ENCODE measurements at places on chromosomes 7 and 10.

DNA sequence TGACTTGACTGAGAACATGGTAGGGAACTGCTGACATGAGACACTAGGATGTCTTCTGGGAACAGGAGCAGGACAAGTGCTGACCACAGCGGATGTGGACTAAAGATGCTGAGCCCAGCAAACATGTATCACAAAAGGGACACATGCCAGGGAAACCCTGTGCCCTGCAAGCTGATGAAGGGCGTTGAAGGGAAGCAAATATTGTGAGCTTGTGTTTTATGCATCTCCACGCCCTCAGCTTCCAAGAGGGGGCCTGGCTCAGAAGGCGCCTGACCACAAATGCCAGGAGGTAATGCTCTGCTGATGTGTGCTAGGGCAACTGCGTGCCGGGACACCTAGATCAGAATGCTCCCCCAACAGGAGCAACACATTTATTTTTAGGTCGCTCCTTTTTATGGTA lies 207.3 kb downstream of the CXCL12 start:
- no peak for DNase-seq

DNA sequence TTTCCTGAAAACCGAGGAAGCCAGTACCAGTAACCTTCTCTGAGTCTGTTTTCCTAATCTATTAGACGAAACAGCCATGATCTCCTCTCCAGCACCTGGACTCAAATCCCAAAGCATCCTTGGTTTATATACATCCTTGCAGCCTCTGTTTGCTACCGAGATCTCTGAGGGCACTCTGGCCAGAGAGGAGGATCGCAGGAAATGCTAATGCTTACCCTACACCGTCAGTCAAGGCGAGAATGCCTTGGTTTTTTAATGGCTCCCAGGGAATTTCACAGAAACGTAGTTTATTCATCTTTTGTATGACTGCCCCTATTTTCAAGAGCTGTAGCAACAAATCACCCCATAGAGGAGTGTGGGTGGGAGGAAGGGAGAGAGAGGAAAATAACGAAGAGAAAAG lies 91.5 kb upstream of the CALN1 start:
- DNase-seq, result no peak

DNA sequence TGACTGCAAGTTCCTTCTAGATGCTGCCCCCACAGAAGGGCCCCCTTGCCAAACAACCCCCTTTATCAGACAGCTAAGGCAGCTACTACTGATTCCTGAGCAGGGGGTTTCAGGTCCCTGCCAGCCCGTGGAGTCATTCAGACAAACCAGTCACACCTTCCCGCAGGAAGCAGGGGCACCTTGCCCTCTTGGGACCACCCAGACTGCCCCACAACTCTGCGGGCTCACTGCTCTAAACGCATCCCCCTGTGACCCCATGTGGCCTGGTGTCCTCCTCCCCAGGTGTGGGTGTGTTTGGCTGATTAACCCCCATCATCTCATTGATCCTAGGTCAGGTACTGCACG lies 298.9 kb downstream of the TCERG1L start:
- no peak for DNase-seq

DNA sequence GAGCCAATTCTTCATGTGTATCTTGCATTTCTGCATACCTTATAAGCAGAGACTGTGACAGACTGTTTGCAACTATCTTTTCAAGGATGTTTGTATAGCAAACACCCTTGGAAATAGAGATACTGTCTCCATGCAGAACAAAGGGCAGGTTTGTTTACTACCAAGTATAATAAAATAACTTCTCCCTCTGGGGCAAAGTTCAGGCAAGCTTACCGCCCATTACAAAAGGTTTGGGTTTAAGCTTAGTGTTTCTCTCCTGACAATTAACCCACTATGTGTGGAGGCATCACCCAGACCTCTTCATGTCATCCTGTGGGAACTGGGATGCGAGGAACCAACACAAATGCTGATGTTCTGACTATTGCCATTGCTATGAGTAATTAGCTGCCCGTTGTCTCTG lies 479.1 kb upstream of the ZMIZ1 start:
- no peak for DNase-seq

- no peak for DNase-seq
Observed at GRCh38 chr10:34966040-34966439, 124.1 kb downstream of the CUL2 start.

GRCh38 chr7:130913639-130914553 lies 179.9 kb upstream of the KLF14 start:
- DNase-seq, result no peak

- no peak for DNase-seq
Observed at GRCh38 chr7:157587805-157588560, 251.2 kb downstream of the DNAJB6 start.

DNA sequence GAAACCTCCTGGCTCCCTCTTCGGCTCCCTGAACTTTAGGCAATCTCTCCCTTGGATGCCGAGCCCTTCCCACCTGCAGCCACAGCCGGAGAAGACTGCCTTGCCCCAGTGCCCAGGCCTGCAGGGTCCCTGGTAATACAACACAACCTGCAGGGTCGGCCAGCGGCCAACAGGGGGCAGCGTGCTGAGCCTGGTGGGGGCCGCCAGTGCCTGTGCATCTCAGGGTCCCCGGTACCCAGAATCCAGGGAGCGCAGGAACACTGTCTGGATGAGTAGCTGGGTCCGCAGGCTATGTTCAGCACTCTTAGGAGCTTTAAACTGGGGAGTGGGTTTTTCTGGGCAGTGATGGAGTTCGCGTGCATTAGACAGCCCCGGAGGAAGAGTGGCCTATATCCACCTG lies 17.5 kb upstream of the C10orf71 start:
- no peak for DNase-seq

GRCh38 chr10:128887856-128888255 lies 579.2 kb upstream of the MGMT start:
- DNase-seq, result no peak

DNA sequence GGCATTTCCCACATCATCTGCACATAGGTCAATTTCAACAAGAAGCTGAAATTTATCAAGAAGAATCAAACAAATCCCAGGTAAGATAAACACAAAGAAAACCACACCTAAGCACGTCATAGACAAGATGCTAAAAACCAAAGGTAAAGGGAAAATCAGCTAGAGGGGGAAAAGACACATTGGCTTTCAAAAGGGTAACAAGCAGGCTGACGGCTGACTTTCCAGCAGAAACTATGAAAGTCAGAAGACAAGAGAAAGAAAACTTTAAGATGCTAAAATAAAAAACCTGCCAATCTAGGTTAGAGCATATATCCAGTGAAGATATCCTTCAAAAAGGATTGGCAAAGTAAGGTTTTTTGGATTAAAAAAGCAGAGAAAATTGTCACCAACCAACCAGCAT lies 59.9 kb upstream of the RHEB start:
- no peak for DNase-seq

- DNase-seq, result no peak
Observed at GRCh38 chr10:113053091-113053490, 103.0 kb downstream of the TCF7L2 start.

DNA sequence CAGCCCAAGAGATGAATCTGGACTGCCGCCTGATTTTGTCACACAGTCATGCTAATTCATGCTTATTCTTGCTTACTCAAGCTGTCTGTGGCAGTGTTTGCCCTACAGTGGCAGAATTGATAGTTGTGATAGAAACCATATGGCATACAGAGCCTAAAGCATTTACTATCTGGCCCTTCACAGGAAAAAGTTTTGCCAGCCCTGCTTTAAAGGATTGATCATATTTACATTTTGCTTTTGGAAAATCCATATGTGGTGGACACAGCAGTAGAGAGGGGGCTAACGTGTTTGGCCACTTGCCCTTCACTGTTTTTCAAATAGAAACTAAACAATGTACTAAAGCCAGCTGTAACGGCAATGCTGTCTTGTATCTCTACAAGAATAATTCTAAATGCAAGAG lies 974.0 kb upstream of the GHITM start:
- DNase-seq, result no peak

DNA sequence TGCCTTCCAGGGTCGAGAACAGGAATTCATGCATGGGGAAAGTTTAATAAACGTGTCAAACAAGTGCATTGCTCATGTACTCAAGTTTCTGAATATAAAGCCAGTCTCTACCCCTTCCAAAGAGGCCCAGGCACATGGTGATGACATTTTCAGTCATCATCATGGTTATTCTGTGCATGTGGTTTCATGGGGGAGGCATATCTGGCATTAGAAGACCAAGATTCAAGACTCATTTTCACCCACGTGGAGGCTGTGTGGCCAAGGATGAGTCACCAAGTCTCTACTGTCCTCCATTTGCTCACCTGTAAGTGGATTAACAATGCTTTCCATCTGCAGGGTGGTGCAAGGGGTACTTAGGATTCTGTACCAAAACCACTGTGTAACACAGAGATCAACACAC lies 34.0 kb upstream of the CNPY1 start:
- no peak for DNase-seq

DNA sequence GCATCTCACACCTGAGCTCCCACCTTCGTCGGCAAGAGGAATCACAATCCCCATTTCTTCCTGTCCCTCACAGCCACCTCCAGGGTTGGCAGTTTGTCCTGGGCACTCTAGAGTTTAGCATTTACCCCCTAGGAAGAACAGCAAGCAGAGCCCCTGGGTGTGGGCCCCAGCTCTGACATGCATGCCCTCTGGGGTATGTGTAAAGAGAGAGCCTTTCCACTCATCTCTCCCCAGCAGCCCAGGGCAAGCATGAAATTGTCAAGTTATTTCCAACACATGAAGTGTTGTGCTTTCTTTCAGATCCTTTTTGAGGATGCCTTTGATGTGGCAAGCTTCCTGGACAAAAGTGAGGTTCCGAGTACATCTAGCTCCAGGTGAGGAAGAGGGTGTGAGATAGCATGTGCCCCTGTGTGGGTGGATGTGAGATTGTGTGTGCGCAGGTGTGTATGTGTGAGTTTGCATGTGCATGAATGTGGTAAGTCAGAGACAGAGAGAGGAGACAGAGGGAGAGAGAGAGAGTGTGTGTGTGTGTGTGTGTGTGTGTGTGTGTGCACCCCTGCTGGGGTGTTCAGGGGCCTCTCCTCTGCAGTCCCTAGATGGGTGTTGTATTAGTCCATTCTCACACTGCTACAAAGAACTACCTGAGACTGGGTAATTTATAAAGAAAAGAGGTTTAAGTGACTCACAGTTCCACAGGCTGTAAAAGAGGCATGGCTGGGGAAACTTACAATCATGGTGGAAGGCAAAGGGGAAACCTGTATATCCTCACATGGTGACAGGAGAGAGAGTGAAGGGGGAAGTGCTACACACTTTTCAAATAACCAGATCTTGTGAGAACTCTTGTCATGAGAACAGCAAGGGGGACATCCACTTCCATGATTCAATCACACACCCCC lies 18.1 kb downstream of the STRA8 start:
- no peak for DNase-seq

GRCh38 chr10:99394761-99395386 lies 35.5 kb downstream of the GOT1 start:
- no peak for DNase-seq

- no peak for DNase-seq
Observed at GRCh38 chr7:132520591-132521280, 55.5 kb downstream of the PLXNA4 start.

DNA sequence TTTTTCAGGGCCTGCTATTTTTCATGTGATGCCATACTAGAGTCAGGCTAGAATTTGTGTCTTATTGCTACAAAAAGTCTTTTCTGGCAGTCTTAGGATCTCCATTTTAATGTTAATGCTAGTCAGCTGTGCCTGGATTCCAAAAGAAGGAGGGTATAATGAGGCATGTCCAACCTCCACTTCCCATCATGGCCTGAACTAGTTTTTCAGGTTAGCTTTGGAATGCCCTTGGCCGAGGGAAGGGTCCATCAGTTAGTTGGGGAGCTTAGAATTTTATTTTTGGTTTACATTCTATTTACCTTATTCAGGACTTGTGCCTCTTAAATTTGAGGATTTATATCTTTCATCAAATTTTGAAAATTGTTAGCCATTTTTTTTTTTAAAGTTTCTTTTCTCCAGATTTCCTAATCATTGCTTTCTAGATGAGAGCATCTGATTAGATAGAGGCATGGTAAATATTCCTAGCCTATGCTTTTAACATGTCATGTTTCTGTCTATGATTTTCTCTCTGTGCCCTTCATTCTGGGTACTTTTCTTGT lies 6.5 kb upstream of the ZNF777 start:
- no peak for DNase-seq

- DNase-seq, result no peak
Observed at GRCh38 chr7:146375170-146375569, 258.6 kb downstream of the CNTNAP2 start.

- DNase-seq, result no peak
Observed at GRCh38 chr7:118080947-118081346, 103.0 kb upstream of the LSM8 start.

GRCh38 chr10:60140651-60141632 lies 234.6 kb upstream of the CCDC6 start:
- DNase-seq, result no peak

GRCh38 chr7:1853986-1854865 lies 184.1 kb downstream of the ELFN1 start:
- DNase-seq, result no peak

GRCh38 chr10:66365686-66366085 lies 560.1 kb upstream of the LRRTM3 start:
- DNase-seq, result no peak

GRCh38 chr10:87966459-87966858 lies 103.0 kb downstream of the PTEN start:
- DNase-seq, result no peak

DNA sequence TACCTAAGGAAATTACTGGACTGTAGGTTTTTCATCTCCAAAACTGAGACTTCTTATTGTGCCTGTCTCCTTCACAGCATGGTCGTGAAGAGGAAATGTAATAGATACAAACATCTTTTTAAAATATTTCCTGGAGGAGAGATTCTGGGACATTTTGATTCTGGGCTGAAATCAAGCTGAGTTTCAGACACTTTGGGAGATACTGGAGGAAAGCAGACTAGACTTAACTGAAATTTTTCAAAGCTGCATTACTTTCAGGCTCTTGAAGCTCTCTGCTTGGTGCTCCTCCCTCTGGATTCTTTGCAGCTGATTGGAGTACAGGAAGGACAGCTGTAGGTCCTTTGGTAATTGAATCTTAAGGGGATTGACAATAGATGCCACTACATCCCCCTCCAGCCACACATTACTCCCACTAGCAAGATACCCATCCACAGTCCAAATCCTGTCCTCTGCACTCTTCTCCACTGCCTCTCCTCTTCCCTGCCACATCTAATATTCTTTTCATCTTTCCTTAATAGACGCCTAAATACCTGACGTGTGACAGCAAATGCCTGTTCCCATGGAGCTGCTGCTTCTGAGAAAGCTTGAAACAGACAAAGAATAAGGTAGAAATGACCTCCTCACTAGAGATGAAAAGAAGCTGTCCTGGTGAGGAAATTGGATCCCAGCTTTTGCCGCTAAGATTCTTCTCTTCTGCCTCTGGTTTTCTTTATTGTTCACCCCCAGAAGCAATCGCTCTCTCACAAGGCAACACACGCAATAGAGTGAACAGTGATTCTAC lies 111.5 kb upstream of the PHYHIPL start:
- DNase-seq, result no peak

DNA sequence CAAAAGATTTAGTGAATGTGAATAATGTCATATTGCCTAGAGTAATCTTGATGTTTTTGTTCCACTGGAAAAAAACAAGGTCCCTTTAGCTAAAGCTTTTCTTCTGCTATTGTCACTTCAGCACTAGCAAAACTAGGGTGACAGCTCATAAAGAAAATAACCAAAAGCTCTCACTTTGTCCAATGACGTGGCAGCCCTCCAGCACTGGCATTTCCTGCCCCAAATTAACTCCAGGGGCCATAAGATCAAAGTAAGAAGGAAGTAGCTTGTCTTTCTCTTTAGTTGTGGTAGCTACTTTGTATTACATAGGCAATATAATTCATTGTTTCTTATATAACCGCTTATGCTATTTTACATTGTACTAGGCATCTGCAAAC lies 47.3 kb downstream of the LRRN3 start:
- no peak for DNase-seq
